Activated CD4-positive, alpha-beta T cell treated with anti-CD3 and anti-CD28 coated beads for 36 hours (primary cell): ENCODE measurements at places on chromosomes 6 and 20. TPM values are rescaled to one million over a fixed set of nuclear protein-coding genes. Genes with fewer than 3 reads are reported as not detected.

Gene NKAIN2
- not detected for total RNA-seq

- DNase-seq = no peak
Measured at GRCh38 chr6:25417046-25417605, 138.0 kb downstream of the CARMIL1 start.

- DNase-seq = no peak
Measured at GRCh38 chr20:49956689-49957088, 20.5 kb downstream of the RNF114 start.

Gene CDSN
- not detected for total RNA-seq

DNA sequence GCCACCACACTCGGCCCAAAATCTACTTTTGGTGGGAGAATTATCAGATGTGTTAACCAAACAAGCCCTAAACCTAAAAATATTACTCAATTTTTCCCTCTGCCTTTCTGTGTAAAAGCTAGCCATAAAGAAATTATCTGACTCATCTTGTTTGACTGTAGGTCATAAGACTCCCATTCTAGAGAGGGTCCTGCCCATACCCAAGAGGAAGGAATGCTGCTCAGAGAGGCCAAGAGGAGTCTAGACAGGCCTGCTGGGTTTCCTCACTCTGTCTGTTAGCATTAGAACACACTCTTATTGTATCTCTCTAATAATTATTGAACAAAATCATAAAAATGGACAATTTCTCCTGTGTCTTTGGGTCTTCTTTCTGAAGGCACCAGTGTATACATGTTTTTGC lies 26.1 kb downstream of the C6orf141 start:
- no peak for DNase-seq

GRCh38 chr20:61815678-61816077 lies 250.0 kb downstream of the TAF4 start:
- no peak for DNase-seq

Gene NFATC2
- 49.8 TPM for total RNA-seq

- DNase-seq = no peak
Measured at GRCh38 chr20:40497899-40498691, 190.9 kb downstream of the MAFB start.

DNA sequence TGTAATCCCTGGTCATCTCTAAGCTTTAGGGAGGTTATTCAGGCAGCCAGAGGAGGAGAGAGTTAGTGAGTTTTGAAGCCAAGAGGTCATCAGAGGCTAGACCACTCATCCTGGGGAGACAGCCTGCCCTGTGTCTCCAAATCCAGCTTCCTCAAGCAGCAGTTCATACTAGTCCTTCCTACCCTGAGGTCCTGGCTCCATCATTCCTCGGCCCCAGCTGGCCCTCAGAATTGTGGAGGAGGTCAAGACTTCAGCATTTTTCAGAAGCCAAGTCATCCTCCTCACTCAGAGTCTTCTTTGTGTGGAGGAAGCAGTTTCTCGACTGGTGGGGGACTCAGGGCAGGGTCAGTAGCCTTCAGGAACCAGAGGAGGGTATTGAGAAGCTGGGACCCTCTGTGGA lies 12.4 kb upstream of the KIAA1755 start:
- no peak for DNase-seq

Gene CNR1
- total RNA-seq = not detected

- no peak for DNase-seq
Measured at GRCh38 chr20:49415668-49416044, 66.8 kb downstream of the KCNB1 start.

- no peak for DNase-seq
Measured at GRCh38 chr6:109055771-109056235, 38.8 kb downstream of the SESN1 start.

DNA sequence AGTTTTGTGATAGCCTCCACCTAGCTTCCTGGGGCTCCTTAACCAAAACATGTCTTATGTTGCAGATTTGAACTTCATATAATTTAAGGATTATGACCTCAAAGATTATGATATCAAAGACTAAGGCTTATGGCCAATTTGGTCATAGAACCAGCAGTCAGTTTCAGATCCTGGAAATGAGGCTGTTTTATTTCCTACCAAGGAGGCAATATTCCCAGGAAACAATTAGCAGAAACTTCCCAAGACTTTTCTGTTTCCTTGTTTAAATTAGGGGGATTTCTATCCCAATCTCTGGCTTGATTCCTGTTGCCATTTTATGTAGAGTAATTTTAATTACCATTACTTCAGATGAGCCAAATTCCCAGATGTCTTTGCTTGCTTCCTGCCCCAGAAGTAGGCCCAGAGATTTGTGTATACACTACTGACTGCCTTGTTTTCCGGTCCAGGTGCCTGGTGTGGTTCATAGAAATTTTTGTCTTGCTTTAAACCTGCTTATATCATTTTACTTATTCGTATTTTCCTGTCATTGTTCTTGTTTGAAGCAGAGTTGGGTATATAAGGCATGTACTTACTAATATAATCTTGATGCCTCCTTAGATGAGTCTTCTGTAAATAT lies 119.2 kb upstream of the TMEM170B start:
- no peak for DNase-seq

GRCh38 chr6:90978046-90978445 lies 391.2 kb upstream of the MAP3K7 start:
- no peak for DNase-seq

GRCh38 chr6:6331946-6332601 lies 11.6 kb upstream of the F13A1 start:
- DNase-seq = no peak
